CD4-positive, alpha-beta T cell treated with Interleukin-1 beta for 1 hour (primary cell): ENCODE measurements at places on chromosomes 5 and 9.

GRCh38 chr9:109751253-109751652 is 28.7 kb upstream of the PALM2AKAP2 start:
- DNase-seq, result no peak

- DNase-seq, result no peak
Observed at GRCh38 chr9:83043597-83043996, 19.3 kb downstream of the RASEF start.

GRCh38 chr5:147040856-147041255 is 162.3 kb upstream of the PPP2R2B start:
- no peak for DNase-seq

DNA sequence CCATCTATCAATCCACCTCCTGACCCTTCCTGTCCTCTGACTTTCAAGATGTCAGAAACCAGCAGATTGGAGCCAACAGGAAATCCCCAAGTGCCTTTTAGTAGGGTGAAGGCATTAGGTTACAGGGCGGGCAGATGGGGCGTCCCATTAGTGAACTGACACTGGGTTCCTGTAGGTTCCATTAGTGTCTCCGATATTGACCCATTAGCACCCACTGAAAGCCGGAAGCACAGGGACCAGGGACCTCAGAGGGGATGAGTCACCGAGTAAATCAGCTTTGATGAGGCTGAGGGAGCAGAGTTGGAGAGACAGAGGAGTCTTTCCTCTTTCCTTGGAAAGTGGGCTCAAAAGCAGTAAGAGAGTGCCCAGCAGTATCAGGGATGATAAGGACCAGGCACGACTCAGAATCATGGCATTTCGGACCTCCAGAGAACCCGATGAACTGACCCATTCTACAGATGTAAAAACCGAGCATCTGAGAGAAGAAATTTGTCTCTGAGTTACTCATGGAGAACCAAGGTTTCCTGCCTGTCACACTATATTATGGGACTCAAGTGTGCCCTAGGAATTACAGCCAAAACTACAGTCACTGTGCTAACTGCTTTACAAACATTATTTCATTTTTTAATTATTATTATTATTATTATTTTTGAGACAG is 47.2 kb upstream of the FABP6 start:
- DNase-seq, result no peak

GRCh38 chr5:173671121-173671949 is 54.9 kb upstream of the BOD1 start:
- no peak for DNase-seq

DNA sequence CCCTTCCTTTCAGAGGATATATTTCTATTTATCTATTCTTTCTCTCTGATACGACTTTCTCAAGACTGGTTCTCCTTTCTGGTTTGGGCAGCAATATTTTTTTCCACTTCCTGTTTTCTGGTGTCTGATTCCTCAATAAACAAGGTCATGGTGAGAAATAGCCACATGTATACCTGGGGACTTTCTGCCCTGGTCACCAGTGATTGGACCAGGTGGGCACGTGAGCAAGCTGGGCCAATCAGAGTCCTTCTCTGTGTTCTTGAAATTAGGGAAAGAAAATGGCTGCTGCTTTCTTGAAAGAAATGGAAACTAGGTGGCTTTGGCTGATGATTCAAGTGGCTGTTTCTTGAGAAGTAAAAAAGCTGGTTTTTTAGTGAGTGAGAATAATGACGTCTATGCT is 18.4 kb upstream of the GSN start:
- DNase-seq, result peak; percentile 75

GRCh38 chr9:121997791-121998190 is 95.3 kb downstream of the TTLL11 start:
- no peak for DNase-seq

GRCh38 chr5:41925555-41925951 is 472 bp downstream of the FBXO4 start:
- peak; percentile 26 for DNase-seq

GRCh38 chr9:117169089-117169621 is 245.7 kb downstream of the ASTN2 start:
- no peak for DNase-seq

DNA sequence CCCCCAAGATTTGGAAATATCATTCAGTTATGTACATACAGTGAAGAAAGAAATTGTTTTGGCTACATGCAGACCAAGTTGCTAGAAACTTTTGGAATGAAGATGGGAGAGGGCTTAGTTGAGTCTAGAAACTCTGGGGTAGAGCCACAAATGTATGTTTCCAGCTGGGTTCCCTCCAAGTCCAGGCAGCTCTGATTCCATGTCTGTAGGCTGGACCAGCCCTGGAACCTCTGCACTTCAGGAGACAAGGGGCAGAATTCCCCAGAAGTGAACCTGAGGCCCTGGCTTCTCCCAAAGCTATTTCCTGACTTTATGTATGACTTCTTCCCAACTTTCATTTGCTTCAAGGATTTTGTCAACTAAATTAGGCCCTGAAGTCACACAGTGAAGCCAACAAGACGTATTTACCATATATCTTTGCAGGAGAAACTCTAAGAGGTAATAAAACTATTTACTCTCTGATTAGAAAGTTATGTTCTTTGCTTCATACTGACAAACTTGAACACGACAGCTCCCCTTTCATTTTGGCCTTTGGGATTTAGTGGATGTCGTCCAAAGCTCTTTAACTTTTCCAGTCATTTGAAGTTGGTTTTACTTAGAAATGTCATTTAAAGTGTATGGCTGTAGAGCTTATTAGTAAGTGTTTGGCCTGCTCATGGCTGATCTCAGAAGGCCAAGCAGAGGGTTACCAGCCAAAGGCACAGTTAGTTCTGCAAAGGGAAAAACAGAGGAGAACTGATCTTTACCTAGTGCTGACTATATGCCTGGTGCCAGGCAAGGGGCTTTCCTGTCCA is 152.0 kb upstream of the SLC28A3 start:
- no peak for DNase-seq

DNA sequence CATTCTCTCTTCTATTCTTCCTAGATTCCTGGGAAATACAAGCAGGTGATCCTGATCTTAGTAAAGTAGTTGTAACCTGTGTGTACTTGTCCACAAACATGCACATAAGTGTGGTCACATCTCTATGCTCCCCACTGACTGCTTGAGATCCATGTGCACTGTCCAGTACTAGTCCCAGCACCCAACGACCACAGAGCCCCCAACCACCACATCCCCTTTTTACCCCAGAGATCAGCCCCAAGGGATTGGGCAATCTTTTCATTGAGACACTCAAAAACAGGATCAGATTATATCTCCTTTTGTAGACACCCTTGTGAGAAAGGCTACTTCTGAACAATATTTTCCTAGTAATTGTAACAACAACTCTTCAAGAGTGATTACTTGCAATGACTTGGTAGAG is 240.6 kb downstream of the ACTL7B start:
- DNase-seq, result no peak

DNA sequence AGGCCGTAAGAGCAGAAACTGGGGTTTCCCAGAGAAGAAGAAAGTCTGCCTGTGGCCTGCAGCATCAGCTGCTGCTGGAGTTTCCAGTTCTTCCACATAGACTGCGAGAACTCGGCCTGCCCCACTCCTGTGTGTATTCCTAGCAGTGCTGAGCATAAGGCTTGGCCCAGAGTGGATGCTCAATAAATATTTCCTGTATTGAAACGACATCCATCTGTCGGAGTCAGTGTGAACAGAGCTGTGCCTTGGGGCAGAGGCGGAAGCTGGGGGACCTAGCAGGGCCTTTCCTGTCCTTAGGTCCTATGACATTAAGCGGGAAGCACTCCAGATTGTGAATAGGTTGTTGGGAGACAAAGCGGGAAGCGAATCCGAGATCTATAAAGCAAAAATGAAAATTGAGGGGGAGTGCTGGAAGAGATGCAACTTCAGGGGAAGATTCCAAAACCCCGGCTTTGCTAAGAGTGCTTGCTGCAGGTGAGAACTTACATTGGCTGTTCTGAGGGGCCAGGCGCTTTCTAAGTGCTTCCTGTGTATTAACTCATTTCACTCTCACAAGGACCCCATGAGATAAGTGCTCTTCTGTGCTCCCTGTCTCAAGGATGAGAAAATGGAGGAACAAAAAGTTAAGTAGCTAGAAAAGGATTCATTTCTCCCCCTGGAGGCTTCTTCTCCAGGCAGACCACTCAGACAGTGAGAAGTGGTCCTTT is 76.1 kb upstream of the CXCL14 start:
- no peak for DNase-seq

- no peak for DNase-seq
Observed at GRCh38 chr9:32456564-32456963, 69.4 kb downstream of the RIGI start.

DNA sequence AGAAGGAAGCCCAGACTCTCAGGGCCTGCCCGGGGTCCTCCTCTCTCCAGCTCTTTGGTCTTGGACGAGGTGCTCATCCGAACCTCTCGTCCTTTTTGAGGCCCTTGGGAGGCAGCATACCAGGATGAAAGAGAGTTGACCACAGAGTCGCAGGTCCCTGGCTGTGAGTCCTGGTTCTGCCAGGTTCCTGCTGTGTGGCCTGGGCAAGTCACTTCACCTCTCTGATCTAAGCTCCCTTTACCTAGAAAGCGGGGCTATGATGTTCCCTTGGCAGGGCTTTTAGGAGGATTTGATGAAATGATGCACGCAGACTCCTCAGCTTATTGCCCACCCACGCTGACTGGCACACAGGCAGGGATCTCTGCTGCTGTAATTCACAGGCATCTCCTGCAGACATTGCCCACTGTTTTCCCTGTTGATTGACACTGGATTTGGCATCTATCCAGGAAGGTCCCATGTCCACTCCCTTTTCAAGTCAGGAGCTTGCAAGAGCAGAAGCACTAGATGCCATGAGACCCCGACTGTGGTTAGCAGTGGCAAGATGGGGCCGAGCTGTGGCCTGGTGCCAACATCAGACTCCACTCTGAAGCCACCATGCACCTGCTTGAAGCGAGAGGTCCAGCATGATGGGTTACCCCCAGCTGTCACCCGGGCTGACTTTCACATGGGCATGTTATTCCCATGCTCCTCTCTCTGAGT is 71.5 kb downstream of the MACROH2A1 start:
- no peak for DNase-seq

GRCh38 chr9:115531410-115532125 is 413.6 kb upstream of the TNC start:
- DNase-seq, result no peak

DNA sequence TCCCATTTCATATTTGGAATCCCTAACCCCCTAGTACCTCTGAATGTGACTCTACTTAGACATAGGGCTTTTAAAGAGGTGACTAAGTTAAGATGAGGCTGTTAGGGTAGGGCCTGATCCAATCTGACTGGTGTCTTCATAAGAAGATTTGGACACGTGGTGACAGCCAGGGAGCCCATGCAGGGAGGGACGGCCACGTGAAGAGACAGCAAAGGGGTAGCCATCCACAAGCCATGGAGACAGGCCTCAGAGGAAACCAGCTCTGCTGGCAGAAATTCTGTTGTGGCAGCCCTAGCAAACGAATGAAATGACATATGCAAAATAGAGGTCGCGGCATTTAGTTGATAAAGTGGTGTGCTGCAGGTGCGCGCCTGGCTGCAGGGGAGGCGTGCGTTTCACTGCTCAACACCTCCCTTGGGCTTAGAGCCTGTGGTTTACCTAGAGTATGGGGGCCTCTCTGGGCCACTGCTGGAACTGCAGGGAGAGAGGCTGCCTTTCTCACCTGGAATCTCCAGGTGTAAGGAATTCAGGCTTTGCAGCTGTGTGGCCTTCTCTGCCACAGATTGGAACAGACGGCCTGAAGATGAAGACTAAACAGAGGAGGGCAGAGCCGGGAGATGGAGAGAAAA is 7.1 kb upstream of the AFAP1L1 start:
- peak; percentile 35 for DNase-seq

DNA sequence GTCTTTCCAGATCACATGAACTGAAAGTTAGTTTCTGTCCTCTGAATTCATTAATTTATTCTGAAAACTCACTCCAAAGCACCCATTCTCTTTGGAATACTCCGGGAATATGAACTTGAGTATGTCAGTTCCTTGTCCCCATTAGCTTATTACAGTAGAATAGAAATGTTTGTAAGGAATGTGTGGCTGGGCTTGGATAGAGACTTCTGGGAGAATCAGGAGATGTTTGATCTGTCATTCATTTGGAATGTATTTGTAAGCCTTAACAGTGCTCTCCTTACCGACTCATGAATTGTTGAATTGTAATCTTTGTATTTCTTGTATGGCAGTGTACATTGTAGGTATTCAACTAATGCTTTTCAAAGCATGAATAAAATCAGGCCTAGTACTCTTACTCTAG is 548.4 kb downstream of the LRRC70 start:
- DNase-seq, result no peak

- DNase-seq, result no peak
Observed at GRCh38 chr9:38334234-38334633, 58.3 kb upstream of the ALDH1B1 start.

GRCh38 chr9:129326061-129327005 is 148.3 kb upstream of the IER5L start:
- DNase-seq, result no peak

- peak; percentile 79 for DNase-seq
Observed at GRCh38 chr5:67166460-67167285, 29.9 kb downstream of the CD180 start.

GRCh38 chr5:114561415-114561814 is 199.5 kb downstream of the KCNN2 start:
- no peak for DNase-seq

DNA sequence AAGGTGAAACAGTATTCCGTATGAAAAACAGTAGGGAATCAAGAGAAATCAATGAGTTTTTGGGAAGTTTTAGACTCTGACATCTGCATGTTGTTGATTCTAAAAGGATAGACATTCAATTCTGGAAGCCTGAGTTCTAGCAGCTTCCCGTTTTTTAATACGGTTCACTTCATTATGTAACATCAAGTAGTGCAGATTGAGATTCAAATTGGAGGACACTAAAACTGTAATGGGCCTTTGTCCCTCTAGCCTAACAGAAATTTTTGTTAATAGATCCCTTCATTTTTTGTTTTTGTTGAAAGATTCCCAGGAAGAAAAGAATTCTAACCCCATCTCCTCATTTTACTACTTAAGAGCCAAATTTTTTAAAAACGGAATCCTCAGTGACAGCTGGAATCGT is 384.6 kb downstream of the SH3GL2 start:
- no peak for DNase-seq

GRCh38 chr9:79572032-79572607 is 355 bp downstream of the TLE4 start:
- DNase-seq, result no peak

DNA sequence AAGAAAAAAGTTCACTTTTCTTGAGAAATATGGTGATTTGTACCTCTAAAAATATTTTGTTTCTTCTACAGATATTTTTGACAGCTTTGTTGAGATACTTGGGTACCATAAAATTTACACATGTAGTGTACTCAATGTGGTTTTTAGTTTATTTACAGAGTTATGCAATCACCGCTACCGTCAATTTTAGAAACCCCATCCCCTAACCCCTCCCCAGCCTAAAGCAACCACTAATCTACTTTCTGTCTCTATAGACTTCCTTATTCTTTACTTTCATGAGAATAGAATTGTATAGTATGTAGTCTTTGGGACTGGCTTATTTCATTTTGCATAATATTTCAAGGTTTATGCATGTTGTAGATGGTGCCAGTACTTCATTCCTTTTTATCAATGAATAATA is 45.0 kb upstream of the TDRD7 start:
- no peak for DNase-seq

- DNase-seq, result no peak
Observed at GRCh38 chr5:50547303-50547702, 106.2 kb upstream of the EMB start.

GRCh38 chr9:3896576-3896975 is 370.8 kb upstream of the RFX3 start:
- no peak for DNase-seq
